ENCODE measurements at places on chromosomes 13 and 19.

DNA sequence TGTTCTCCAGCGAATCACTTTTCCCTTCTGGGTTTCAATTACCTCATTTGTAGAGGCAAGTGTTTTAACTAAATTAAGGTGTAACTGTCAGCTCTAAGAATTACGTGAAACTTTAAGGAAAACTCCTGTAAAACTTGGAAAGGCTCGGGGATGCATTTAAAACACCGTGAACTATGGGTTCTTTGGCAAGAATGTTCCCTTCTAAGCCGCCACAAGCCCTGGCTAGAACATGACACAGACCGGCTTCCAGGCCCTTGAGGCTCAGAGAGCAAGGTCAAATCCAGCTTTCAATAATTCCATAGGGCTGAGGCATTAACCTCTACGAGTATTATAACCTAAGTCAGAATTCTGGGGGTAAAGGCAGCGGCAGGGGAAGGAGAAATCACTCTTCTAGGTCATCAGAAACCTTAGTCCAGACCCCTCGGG is 685 bp downstream of the VWA8 start:
- no peak for DNase-seq

DNA sequence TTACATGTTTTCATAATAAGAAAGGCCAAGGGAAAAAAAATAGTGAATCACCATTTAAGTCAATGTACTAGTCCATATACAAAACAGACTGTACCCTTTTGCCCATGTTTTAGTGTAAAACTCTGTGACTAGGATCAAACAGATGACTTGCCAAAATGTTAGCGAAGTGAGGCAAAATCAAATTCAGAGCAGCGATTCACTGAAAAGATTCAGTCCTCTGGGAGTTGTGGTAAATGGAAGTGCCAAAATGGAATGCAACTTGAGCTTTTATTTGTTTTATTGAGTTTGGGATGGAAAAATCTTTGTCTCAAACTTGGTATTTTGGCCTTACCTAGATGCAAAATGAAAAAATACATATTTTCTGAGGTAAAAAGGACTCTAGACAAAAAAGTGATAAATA is 9.1 kb downstream of the CDADC1 start:
- no peak for DNase-seq

DNA sequence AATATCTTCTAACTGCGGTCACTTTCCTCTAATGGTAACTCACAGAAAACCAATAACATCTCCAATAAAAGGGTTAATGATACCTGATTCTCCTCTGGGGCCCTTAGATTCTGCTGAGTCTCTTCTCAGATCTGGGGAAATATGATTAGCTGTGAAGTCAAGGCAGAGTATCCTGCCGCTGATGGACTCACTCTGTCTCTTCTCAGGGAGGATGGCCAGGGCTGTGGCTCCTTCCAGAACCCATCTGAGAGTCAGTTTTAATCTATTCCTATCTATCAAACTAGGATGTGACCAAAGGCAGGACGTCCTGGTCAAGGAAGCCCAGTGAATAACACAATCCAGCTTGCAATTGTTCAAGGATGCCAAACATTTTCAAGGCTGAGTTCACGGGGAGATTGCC is 109.8 kb downstream of the SLC10A2 start:
- no peak for DNase-seq

- DNase-seq = no peak
These were observed 9.1 kb downstream of the SLC15A1 start for GRCh38 chr13:98743377-98743776.

GRCh38 chr19:18906605-18907519 is 10.9 kb upstream of the CERS1 start:
- no peak for DNase-seq

DNA sequence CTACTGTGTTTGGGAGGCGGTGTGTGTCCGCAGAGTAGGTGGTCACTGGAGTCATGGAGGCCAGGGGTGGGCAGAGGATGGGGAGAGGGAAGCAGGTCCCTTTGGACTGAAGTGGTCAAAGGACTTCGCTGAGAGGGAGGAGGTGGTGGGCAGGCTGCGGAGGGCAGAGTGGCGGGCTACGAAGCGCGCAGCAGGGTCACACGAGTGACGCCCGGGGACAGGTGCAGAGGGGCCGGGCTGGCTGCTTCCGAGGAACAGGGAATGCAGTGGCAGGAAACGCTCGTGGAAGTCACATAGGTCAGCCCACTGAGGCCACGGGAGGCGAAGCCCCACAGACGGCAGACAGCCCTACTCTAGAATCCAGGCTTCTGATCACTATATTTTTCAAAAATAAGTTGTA is 111.5 kb downstream of the URI1 start:
- no peak for DNase-seq

- no peak for DNase-seq
These were observed 386.3 kb downstream of the KCTD12 start for GRCh38 chr13:76499891-76500290.

GRCh38 chr19:426725-427445 is 17.9 kb upstream of the C2CD4C start:
- DNase-seq = no peak

GRCh38 chr13:42049454-42049813 is 986 bp downstream of the DGKH start:
- no peak for DNase-seq
